ENCODE measurements at places on chromosomes 12 and 14.
A peak's percentile ranks its signal among the peaks of the same experiment; 100 is the strongest.

GRCh38 chr14:22418631-22419030 is 170.4 kb downstream of the DAD1 start:
- H3K4me3 ChIP-seq: no peak overlapping the region
- H3K4me1 ChIP-seq: peaks cover 6% of the 10 kb centered on the region
- no peak for DNase-seq
- no peaks in the 10 kb centered on the region for H3K27me3 ChIP-seq
- H3K36me3 ChIP-seq: no peaks in the 10 kb centered on the region

DNA sequence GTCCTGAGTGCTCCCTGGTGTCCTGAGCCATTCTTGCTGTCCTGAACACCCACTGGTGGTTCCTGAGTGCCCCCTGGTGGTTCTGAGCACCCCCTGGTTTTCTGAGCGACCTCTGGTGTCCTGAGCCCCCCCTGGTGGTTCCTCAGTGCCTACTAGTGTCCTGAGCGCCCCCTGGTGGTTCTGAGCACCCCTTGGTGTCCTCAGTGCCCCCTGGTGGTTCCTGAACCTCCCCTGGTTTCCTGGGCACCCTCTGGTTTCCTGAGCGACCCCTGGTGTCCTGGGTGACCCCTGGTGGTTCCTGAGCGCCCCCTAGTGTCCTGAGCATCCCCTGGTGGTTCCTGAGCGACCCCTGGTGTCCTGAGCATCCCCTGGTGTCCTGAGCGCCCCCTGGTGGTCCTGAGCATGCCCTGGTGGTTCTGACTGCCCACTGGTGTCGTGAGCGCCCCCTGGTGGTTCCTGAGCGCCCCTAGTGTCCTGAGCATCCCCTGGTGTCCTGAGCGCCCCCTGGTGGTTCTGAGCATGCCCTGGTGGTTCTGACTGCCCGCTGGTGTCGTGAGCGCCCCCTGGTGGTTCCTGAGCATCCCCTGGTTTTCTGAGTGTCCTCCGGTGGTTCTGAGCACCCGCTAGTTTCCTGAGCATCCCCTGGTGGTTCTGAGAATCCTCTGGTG is 473.1 kb downstream of the TMEM121 start:
- DNase-seq: no peak
- no peaks in the 10 kb centered on the region for H3K36me3 ChIP-seq

DNA sequence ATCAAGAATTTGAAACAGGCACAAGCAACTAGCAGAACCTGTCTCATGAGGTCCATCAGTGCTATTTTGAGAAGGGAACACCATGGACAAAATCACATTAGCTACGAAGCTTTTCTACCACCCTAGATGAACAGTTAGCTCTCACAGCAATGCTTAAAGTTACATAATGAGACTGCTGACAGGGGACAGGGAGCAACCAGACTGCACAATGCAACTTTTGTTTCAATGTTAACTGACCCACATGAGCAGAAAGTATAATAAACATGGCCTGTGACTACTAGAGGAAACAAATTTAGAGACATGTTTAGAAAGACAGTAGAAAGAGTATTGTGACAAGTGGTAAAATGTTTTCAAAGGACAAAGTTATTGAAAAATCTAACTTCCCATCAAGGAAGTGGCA is 282.8 kb downstream of the CEP128 start:
- H3K4me1 ChIP-seq: no peaks in the 10 kb centered on the region
- H3K27ac ChIP-seq: no peak overlapping the region
- H3K36me3 ChIP-seq: no peaks in the 10 kb centered on the region
- no peak for DNase-seq
- no peaks in the 10 kb centered on the region for H3K27me3 ChIP-seq
- no peak overlapping the region for H3K4me3 ChIP-seq

DNA sequence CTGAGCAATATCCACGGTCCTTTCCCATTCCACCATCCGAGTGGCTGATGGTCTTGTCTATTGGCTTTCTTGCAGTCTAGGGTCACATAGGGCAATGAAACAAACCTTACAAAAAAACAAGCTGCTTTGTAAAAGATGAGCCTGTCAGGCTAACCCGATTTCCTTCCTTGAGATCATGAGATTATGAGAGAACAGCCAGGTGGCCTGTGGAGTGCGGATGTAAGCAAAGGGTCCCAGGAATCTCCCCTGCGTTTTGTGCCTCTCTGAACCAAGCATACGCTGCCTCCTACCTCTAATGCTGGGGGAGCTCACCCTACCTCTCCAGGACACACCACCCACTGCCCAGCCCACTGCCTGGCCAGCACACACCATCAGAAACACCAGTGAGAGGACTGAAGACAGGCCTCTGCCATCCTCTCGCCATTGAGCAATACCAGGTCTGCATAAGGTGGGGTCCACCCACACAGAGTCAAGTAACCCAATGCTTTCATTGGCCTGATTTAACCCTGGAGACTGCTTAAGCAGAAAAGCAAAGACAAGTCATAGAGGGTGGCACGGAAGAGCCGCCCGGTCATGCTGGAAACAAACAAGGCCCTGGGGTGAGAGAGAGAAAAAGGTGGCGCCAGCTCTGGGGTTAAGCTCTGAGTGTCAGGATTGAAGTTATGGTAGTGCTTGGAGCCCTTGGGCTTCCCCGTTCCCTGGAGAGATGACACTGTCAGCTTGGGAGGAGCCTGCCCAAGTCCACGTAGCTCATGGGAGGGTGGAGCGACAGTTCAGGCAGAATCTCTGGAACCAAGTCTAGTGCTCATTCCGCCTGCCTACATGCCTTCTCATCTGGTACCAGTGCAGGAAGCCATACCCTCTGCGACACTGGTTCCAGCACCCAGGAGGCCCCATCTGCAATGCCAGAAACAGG is 46.6 kb downstream of the CALM1 start:
- H3K27me3 ChIP-seq: no peaks in the 10 kb centered on the region
- DNase-seq: no peak

DNA sequence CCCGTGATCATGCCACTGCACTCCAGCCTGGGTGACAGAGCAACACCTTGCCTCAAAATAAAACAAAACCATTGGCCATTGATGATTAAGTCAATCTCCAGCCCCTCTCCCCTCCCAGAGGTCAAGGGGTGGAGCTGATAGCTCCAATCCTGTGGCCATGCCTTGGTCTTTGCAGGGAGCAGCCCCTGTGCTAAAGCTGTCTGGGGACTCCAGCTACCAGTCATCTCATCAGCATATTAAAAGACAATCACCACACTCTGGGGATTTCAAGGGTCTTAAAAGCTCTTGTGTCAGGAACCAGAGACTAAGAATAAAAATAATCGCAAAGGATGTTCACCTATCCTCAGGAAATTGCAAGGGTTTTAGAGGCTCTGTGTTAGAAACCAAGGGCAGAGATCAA is 30.6 kb downstream of the HCAR2 start:
- no peaks in the 10 kb centered on the region for H3K36me3 ChIP-seq
- H3K4me3 ChIP-seq: no peak overlapping the region
- no peak overlapping the region for H3K27ac ChIP-seq
- no peak for DNase-seq

DNA sequence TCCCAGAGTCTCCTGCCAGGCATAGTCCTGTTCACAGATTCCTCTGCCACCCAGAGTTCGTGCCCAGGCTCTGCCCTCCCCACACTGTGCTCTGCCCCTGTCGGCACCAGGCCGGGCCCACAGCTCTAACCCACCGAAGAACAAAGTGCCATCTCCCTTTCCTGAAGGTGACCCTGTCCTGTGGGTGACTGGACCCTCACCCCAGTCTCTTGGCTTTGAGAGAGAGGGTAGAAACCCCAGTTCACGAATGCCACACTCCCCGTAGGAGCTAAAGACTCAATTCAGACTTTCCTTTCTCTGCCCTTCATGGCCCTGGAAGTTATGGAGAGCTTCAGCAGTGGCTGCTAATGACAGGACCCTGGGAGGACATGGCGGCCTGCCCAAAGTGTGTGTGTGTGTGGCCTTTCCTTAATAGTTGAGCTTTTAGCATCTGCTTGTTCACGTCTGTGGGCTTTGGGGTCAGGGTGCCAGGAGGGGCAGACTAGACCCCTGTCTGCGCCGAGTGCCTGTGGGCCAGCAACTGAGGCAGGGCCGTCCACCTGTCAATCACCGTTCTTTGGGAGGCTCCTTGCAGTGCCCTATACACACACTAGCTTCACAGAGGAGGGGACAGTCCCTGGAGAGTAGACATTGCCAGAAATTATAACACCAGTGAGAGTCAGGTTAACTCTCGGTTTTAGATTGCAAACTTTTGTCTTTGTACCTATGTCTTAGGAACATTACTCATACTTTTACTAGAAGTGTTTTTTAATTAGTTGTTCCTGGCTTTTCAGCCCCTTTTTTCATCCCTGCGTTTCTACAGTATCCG is 84.6 kb upstream of the DYNC1H1 start:
- H3K4me3 ChIP-seq: no peak overlapping the region
- peaks cover 44% of the 10 kb centered on the region for H3K36me3 ChIP-seq
- peak overlapping the region; percentile 51 for H3K27ac ChIP-seq
- no peaks in the 10 kb centered on the region for H3K27me3 ChIP-seq
- peaks cover 32% of the 10 kb centered on the region for H3K4me1 ChIP-seq

DNA sequence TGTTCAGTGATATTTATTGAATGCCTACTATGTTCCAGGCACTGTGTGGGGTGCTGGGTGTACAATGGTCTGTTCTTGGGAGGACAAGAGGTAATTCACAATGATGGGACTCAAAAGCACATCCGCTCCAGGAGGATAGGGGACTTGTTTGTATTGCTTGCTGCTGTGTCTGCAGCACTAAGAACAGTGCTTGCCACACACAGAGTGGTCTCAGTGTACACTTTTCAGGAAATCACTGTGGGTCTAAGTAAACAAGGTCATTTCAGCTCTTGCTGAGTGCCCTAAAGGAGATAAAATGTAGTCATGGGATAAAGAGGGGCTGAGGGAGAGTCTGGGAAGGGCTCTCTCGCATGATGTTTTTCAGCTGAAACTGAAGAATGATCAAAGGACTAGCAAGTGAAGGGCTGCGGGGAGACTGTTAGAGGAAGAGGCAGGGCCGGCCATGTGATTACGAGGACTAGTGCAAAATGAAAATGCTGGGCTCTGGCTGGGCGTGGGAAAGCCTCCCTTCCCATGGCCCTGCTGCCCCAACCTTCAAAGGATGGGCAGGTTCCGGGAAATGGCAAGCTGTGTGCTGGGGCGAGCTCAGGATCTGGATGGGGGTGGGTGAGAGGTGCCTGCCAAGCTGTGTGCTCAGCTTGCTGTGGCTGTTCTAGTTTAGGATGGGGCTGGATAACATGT is 39.1 kb downstream of the ADCK1 start:
- peaks cover 5% of the 10 kb centered on the region for H3K36me3 ChIP-seq
- H3K4me1 ChIP-seq: peaks cover 4% of the 10 kb centered on the region
- no peaks in the 10 kb centered on the region for H3K27me3 ChIP-seq

- no peaks in the 10 kb centered on the region for H3K36me3 ChIP-seq
- H3K27me3 ChIP-seq: no peaks in the 10 kb centered on the region
- peaks cover 1% of the 10 kb centered on the region for H3K4me1 ChIP-seq
- DNase-seq: peak; percentile 15
These were observed 51.9 kb downstream of the ZFP36L1 start for GRCh38 chr14:68740788-68741476.

GRCh38 chr12:39586816-39587215 is 32.8 kb downstream of the ABCD2 start:
- H3K27me3 ChIP-seq: no peaks in the 10 kb centered on the region
- no peak for DNase-seq
- no peak overlapping the region for H3K4me3 ChIP-seq
- H3K4me1 ChIP-seq: no peaks in the 10 kb centered on the region
- no peaks in the 10 kb centered on the region for H3K36me3 ChIP-seq
- H3K27ac ChIP-seq: no peak overlapping the region

GRCh38 chr12:19397534-19397933 is 41.8 kb upstream of the AEBP2 start:
- no peak overlapping the region for H3K27ac ChIP-seq
- no peak overlapping the region for H3K4me3 ChIP-seq
- no peaks in the 10 kb centered on the region for H3K27me3 ChIP-seq
- no peaks in the 10 kb centered on the region for H3K36me3 ChIP-seq
- no peak for DNase-seq
- no peaks in the 10 kb centered on the region for H3K4me1 ChIP-seq

DNA sequence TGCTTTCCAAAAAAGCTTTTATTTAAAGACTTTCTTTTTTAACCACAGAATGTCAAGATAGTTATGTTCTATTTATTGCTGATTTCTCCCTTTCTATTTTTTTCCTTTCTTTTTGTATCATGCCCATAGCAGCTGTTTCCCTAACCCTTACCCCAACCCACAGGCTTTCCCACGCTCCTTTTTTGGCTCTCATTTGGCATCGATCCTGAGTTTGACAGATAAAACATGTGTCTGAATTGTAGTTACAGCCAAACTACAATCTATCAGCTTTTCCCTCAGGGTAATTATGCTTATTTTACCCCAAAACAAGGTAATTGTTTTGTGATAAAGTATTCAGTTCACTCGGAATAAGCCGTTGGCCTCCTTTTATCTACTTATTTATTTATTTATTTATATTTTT is 46.7 kb downstream of the PDE3A start:
- peak; percentile 29 for DNase-seq
- H3K4me1 ChIP-seq: no peaks in the 10 kb centered on the region
- no peaks in the 10 kb centered on the region for H3K27me3 ChIP-seq
- H3K27ac ChIP-seq: no peak overlapping the region
- no peak overlapping the region for H3K4me3 ChIP-seq

- H3K4me1 ChIP-seq: peaks cover 2% of the 10 kb centered on the region
- H3K27me3 ChIP-seq: no peaks in the 10 kb centered on the region
- no peak overlapping the region for H3K27ac ChIP-seq
These were observed 27.0 kb upstream of the EID3 start for GRCh38 chr12:104276273-104277131.
